ENCODE measurements at places on chromosomes 3 and 15. TPM values are rescaled to one million over a fixed set of nuclear protein-coding genes. Genes with fewer than 3 reads are reported as not detected.
A peak's percentile ranks its signal among the peaks of the same experiment; 100 is the strongest.

GRCh38 chr3:79598594-79598993 is 169.2 kb downstream of the ROBO1 start:
- H3K27me3 ChIP-seq, result no peaks in the 10 kb centered on the region
- H3K4me3 ChIP-seq, result no peak overlapping the region
- no peak for DNase-seq
- H3K27ac ChIP-seq, result no peak overlapping the region

GRCh38 chr15:51855612-51856011 is 26.2 kb downstream of the TMOD3 start:
- H3K4me3 ChIP-seq, result no peak overlapping the region
- no peaks in the 10 kb centered on the region for H3K36me3 ChIP-seq
- H3K27ac ChIP-seq, result no peak overlapping the region
- no peaks in the 10 kb centered on the region for H3K4me1 ChIP-seq
- no peaks in the 10 kb centered on the region for H3K27me3 ChIP-seq

- no peaks in the 10 kb centered on the region for H3K27me3 ChIP-seq
- no peaks in the 10 kb centered on the region for H3K36me3 ChIP-seq
- H3K4me3 ChIP-seq, result no peak overlapping the region
- H3K4me1 ChIP-seq, result no peaks in the 10 kb centered on the region
- DNase-seq, result no peak
These were observed 328.6 kb upstream of the PROK2 start for GRCh38 chr3:72113564-72113963.

- peak; percentile 1 for DNase-seq
- H3K4me3 ChIP-seq, result no peak overlapping the region
- no peak overlapping the region for H3K27ac ChIP-seq
- no peaks in the 10 kb centered on the region for H3K36me3 ChIP-seq
These were observed 375.1 kb downstream of the PTPRG start for GRCh38 chr3:61936344-61936937.

MUC20 gene
- 6.7 TPM for total RNA-seq

PPP1R14D gene
- not detected for total RNA-seq

All from naive thymus-derived CD4-positive, alpha-beta T cell (primary cell).